ENCODE measurements at places on chromosomes 5 and 9. TPM values are rescaled to one million over a fixed set of nuclear protein-coding genes. Genes with fewer than 3 reads are reported as not detected.

Gene DNAH5
- total RNA-seq: 0.13 TPM

GRCh38 chr5:55344392-55344992 is 36.7 kb downstream of the MTREX start:
- DNase-seq: peak; percentile 75

DNA sequence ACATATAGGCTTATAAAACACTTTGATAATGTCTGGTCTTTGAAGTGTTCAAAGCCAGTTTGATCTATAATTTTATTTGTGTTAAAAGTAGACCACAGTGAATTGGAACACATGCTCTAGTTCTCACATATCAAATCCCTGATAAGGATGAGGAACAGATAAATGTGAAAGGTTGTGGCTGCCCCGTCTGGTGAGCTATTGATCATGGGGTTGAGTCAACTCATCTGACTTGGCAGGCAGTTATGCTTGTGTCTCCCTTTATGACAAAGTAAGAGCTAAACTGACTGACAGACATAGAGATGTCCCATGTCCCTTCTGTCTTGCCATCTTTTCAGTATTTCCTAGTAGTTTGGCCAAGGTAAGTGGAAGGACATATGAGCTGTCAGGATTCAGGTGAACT is 2.9 kb upstream of the ERMP1 start:
- DNase-seq: no peak

DNA sequence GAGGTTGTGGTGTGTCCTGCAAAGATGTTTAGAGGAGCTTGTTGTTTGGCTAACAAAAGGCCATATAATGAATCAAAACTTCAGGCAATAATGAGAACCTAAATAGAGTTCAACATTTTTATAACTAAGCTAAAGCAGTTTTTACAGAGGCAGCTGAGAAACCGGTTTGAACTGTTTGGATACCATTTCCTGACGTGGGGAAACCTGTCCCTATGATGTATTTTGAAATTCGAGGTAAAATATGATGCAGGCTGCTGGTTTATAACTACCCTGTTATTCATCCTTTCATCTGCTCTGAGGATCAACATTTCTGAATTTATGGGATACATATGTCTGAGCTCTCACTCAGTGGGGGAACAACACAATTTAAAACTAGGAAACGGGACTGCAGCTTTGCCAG is 289.5 kb upstream of the IRX2 start:
- no peak for DNase-seq

Gene SLC4A9
- total RNA-seq: not detected

GRCh38 chr5:164392531-164392930 is 887.1 kb downstream of the MAT2B start:
- DNase-seq: no peak

Gene SPATA31A3
- not detected for total RNA-seq

DNA sequence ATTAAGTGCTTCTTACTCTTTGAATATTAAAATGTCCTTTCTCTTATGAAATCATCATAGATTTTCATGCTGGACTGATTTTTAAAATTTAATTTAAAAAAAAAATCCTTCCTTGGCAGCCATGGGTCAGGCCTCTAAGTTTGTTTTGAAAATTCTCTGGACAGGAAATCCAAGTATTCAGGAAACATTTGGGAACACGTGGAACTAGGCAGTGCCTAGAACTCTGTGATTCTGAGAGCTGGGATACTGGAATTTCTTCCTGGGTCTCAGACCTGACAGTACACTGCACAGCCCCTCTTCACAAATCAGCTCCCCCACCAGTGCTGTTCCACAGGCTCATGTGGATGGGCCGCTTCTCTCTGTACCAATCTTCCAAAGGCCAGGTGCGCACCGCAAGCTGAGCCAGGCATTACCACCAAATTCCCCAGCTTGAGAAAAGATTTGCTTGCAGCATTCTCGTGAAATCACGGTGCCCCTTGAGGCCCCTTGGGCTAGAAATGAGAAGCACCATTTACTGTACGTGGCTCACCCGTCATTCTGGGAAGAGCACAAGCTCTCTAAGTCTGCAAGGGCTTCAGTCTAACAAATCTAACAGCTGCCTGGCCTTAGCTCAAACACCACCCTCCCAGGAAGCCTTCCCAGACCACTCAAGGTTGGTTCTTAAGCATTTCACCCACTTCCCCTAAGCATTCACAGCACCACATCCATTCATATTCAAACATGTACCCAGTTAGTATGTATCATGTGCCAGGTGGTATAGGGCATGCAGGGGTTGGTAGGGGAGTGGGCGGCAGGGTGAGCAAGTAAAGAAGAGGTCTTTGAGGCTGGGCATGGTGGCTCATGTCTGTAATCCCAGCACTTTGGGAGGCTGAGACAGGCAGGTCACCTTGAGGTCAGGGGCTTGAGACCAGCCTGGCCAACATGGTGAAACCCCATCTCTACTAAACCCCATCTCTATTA is 26.5 kb downstream of the B4GALT1 start:
- DNase-seq: peak; percentile 48

GRCh38 chr9:133139246-133140173 is 18.5 kb upstream of the RALGDS start:
- no peak for DNase-seq

- no peak for DNase-seq
Observed at GRCh38 chr9:115877852-115878438, 275.6 kb upstream of the PAPPA start.

DNA sequence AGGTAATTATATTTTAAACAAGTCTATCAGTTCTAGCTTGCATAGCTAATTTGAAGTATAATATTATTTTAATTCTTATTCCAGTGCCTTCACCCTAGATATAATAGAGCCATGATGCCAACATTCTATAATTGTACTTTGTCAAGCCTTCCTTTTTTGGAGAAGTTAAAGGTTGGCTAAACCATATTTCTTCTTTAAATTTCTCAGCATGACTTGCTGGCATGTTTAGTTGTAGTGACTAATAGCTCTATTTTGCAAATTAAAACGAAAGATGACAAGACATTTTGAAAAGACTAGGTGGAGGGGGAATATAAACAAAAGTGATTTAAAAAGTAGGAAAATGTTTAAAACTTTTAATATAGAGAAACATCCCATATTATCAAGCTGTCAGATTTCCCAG is 400.7 kb downstream of the PSAT1 start:
- DNase-seq: no peak

DNA sequence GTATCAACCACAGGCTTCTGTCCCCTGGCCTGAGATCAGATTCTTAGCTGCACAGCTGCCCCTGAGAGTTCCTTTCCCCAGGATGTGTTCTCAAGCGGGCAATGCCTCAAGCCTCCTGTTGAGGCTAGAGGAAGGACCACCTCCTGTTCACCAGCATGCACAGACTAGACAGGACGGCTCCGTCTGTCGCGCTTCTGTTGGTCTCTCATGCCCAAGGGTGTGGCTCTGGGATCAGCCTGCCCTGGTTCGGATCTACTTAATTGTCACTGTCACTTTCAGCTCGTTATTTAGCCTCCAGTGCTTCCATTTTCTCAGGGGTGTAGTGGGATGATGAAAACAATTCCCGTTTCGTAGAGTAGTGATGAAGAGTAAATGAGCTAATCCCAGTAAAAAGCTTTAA is 103.1 kb downstream of the KCNIP1 start:
- DNase-seq: no peak

DNA sequence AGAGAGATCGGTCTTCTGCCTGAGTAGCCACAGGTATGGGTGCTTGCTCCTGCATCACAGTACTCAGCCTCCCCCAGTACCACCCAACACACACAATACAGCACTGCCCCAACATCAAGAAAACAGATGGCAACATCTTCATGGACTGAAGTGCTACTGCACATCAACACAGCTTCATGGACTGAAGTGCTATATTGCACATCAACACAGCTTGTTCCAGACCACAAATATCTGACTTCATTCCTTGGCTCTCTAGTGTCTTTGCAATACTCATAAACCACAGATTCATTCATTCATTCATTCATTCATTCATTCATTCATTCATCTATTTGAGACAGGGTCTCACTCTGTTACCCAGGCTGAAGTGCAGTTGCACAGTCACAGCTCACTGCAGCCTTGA is 31.1 kb upstream of the PCA3 start:
- DNase-seq: no peak

DNA sequence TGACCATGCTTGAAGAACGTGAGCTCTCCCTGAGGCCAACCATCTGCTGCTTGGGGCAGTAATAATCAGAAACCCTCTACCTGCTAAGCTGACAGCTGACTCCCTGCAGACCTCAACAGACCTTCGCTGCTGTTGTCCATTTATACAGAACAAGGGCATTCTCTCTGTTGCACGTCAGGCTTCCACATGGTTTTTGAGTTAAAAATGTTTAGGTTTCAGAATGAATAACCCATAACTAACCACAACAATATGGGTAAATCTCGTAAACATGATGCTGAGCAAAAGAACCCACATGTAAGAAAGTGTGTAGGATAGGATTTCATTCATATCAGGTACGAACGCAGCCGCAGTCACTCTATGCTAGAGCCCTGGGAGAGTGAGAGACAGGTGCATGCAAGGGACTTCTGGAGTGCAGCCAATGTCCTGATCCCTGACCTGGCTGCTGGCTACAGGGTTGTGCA is 348.5 kb downstream of the MED10 start:
- no peak for DNase-seq

DNA sequence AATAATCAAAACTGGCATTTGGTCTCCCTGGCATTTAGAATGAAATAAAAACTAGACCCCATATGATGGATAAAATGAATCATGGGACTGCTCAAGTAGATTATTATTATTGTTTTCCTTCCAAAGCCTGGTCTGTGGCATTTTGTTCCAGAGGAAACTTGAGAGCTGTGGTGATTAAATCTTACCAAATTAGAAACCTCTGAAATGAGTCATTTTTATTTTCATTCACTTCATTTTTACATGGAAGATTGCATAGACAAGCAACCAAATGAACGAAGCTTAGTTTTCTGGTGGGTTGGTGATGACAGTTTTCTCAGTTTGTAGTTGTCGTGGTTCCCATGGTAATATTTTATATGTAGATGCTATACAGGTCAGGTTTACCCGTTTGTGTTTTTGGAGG is 23.4 kb downstream of the PAM start:
- peak; percentile 70 for DNase-seq

GRCh38 chr5:139474890-139475791 is 4.3 kb downstream of the SMIM33 start:
- no peak for DNase-seq

GRCh38 chr9:10649076-10649475 is 36.3 kb upstream of the PTPRD start:
- DNase-seq: no peak

Gene PFN3
- total RNA-seq: not detected

- no peak for DNase-seq
Observed at GRCh38 chr5:10149911-10150310, 99.8 kb downstream of the ATPSCKMT start.

DNA sequence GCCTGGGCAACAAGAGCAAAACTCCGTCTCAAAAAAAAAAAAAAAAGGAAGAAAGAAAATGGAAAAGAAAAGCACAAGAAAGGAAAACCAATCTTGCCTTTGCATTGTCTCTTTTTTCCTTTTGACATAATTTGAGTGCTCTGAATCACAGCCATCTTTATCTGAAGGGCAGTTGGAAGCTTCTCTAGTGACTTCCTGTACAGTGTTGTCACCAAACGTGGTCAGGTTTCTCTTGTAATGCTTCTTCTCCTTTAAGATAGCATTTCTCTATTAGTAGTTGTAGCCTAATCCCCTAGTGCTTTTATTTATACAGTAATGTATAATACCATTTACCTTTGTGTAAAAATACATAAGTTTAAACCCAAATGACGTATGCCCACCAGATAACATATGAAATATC is 18.1 kb downstream of the PRKACG start:
- no peak for DNase-seq

- DNase-seq: peak; percentile 62
Observed at GRCh38 chr5:15499528-15500324, at the start of gene FBXL7. FBXL7 (plus strand) TSS chr5:15500180.

GRCh38 chr9:81894891-81895290 is 33.3 kb upstream of the SPATA31D4 start:
- peak; percentile 28 for DNase-seq

Gene SUSD3
- total RNA-seq: not detected

- no peak for DNase-seq
Observed at GRCh38 chr9:78539188-78539587, 242.3 kb downstream of the PSAT1 start.

Gene MXD3
- total RNA-seq: 23.6 TPM

DNA sequence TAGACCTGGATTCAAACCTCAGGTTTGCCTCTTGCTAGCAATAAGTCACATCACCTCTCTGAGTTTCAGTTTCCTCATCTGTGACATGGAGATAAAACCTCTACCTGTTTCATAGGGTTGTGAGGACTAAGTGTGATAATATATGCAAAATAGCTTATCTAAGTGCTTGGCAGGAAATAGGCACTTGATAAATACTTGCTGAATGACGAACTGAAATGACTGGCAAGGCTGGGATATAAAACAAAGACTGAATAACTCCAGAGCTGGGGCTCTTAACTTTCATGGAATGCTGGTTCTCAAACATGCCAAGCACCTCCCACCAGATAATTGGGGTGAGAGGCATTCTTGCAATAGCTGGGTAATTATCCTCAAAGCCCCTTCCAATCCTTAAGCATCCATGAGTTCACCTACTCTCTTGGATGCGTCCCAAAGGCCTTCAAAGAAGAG is 87.6 kb downstream of the ADRB2 start:
- no peak for DNase-seq

Gene HSD17B3
- not detected for total RNA-seq

DNA sequence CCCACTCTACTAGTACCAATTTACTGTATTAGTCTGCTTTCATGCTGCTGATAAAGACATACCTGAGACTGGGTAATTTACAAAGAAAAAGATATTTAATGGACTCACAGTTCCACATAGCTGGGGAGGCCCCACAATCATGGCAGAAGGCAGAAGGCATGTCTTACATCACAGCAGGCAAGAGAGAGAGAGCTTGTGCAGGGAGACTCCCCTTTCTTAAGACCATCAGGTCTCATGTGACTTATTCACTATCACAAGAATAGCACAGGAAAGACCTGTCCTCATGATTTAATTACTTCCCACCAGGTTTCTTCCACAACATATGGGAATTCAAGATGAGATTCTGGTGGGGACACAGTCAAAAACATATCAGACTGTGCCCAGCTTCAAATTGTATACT is 11.5 kb downstream of the UGT3A1 start:
- no peak for DNase-seq

- no peak for DNase-seq
Observed at GRCh38 chr9:81671880-81672280, 17.5 kb downstream of the TLE1 start.

Gene C9orf72
- total RNA-seq: 5.3 TPM

Gene MZB1
- not detected for total RNA-seq

Gene EPB41L4A
- total RNA-seq: 27.6 TPM

Gene HNRNPA0
- total RNA-seq: 18.6 TPM

Gene ALDOB
- total RNA-seq: 0.13 TPM

Gene CER1
- not detected for total RNA-seq

Gene SELENOP
- 604 TPM for total RNA-seq

DNA sequence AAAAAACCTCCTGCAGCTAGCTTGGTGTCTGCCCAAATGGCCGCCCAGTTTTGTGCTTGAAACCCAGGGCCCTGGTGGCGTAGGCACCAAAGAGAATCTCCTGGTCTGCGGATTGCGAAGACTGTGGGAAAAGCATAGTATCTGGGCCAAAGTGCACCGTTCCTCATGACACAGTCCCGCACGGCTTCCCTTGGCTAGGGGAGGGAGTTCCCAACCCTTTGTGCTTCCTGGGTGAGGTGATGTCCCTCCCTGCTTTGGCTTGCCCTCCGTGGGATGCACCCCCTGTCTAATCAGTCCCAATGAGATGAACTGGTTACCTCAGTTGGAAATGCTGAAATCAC is 83.0 kb upstream of the JAK2 start:
- DNase-seq: no peak

Gene SHOC1
- total RNA-seq: not detected

Gene GOLPH3
- 55.0 TPM for total RNA-seq

Gene SPINK4
- not detected for total RNA-seq

GRCh38 chr5:123087173-123088030 is 1.6 kb upstream of the PRDM6 start:
- DNase-seq: no peak

Data from dermis microvascular lymphatic vessel endothelial cell (primary cell).